ENCODE measurements at places on chromosomes 2 and 18.

DNA sequence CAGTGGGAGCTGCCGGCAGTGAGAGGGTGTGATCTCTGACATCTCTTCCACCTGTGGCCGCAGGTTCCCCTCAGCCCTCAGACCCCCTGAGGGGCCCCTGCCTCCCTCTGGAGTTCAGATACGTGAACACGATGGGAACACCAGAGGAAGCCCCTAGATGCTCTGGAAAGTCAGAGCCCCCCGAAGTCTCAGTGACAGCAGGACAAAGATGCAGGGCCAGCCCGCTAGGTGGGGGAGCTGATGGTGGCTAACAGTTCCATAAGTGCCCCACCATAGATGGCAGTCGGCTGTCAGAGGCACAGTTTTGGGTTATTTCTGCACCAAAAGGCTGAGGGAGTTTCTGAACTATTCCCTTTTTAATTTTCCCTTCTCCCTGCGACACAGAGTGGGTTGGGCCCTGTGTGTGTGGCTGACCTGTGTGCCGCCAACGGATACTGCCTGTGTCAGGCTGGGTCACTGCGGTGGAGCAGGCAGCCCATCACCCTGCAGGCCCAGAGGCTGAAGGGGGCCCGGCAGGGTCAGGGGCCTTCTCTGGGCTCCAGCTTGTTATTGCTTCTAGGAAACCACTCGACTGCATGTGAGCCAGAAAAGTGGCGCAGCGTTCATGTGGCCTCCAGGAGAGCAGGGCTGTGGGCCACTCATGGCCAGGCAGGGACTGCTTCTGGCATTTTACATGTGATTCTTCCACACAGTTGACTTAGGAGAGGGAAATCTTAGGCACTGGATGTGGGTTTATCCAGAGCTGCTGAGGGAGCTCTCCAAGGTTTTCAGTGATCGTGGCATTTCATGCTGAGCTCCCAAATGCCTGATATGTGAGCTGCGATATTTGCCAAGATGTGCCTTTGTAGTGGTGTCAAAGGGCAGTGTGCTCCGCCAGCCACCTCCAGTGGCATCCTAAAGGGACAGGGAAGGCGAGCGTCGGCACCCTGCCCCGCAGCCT lies 225.1 kb downstream of the SH3RF3 start:
- DNase-seq = no peak

DNA sequence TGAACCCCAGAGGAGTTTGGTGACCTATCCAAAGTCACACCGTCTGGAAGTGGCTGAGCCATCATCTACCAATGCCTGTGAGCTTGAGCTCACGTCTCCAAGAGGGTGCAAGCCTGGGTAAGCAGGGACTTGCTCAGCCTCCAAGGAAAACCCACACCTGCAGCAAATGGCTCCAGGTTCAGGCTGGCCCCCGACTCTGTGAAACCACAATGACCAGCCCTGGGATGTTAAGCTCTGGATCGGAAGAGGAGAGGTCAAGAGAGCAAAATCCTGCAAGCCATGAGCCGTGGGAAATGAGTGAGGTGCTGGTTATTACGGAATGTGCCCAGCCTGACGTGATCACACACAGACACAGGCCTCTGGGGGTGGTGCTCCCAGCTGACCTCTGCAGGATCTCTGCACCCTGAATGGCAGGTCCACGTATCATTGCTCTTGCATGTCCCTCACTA lies 94.1 kb upstream of the OTOS start:
- DNase-seq = no peak

GRCh38 chr2:215479536-215480240 lies 43.8 kb upstream of the FN1 start:
- no peak for DNase-seq

GRCh38 chr2:179511105-179511789 lies 246.6 kb upstream of the SESTD1 start:
- no peak for DNase-seq

GRCh38 chr2:237700512-237701032 lies 73.2 kb downstream of the LRRFIP1 start:
- no peak for DNase-seq

- no peak for DNase-seq
Observed at GRCh38 chr2:11430729-11431128, 35.2 kb downstream of the E2F6 start.

GRCh38 chr2:70743068-70743467 lies 24.9 kb downstream of the ADD2 start:
- DNase-seq = no peak

DNA sequence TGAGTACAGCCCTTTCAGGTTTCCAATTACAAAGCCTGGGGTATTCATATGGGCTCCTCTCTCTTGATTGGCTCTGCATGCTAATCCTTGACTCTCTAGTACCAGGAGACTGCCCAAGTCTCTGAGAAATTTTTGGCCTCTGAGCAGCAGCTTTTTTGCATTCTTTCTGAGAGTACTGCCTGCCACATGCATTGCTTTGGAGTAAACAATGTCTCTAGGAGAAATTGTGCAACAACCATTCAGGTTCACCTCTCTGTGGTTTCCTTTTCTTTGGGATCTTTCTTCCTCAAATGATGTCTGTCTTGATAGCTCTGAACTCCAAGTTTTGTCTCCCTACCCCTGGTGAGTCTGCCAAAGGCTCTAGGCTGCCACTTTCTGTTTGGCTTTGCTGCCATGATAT lies 115.8 kb upstream of the SETBP1 start:
- DNase-seq = no peak

- no peak for DNase-seq
Observed at GRCh38 chr2:237878321-237879057, 19.1 kb downstream of the RAMP1 start.

GRCh38 chr2:174878537-174879147 lies 114.4 kb upstream of the CHRNA1 start:
- DNase-seq = no peak

GRCh38 chr2:232332940-232333259 lies 45.7 kb upstream of the ALPP start:
- DNase-seq = no peak

DNA sequence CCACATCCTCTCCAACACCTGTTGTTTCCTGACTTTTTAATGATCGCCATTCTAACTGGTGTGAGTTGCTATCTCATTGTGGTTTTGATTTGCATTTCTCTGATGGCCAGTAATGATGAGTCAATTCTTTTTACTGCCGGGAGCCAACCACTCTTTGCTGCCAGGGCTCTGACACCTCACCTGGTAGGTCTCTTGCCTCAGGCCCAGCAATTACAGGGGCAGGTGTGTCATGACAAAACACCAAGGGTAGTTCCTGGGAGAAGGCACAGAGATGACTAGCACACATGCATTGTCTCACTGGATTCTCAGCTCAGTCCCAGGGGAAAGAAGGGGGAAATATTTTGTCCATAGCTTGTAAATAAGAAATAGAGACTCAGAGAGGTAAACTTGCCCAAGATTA lies 122.3 kb downstream of the CHST9 start:
- no peak for DNase-seq

GRCh38 chr2:169038338-169038757 lies 7.2 kb upstream of the ABCB11 start:
- no peak for DNase-seq

GRCh38 chr2:172095146-172095904 lies 7.4 kb downstream of the DLX2 start:
- DNase-seq = peak; percentile 47

- no peak for DNase-seq
Observed at GRCh38 chr2:175057078-175057685, 52.0 kb upstream of the CHN1 start.

GRCh38 chr2:69177785-69178636 lies 165.0 kb downstream of the ANTXR1 start:
- DNase-seq = no peak

- DNase-seq = no peak
Observed at GRCh38 chr2:127570282-127571250, 35.1 kb downstream of the MYO7B start.

GRCh38 chr2:120526047-120526562 lies 180.2 kb downstream of the INHBB start:
- DNase-seq = no peak

- DNase-seq = no peak
Observed at GRCh38 chr2:29544031-29544430, 377.4 kb downstream of the ALK start.

DNA sequence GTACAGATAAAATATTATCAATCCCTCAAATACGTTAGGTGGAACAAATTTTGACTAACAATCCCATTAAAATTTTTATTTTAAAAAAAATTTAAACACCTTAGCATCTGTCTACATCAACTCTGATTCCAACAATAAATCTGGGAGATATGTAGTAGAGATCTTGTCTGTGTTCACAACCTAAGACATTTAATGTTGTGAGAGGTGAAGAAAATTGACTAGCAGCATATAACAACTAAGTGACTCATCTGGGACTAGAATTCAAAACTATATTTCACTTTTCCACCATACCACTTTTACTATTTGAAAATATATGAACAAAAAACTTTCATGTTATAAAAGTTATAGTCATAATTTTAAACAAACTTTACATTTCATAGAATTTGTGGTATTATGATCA lies 97.9 kb downstream of the ATAD2B start:
- no peak for DNase-seq

Data from activated naive CD4-positive, alpha-beta T cell (primary cell).